ENCODE measurements at places on chromosomes 16 and 17.

- DNase-seq, result no peak
These were observed 5.5 kb downstream of the TRIM37 start for GRCh38 chr17:59101178-59101577.

DNA sequence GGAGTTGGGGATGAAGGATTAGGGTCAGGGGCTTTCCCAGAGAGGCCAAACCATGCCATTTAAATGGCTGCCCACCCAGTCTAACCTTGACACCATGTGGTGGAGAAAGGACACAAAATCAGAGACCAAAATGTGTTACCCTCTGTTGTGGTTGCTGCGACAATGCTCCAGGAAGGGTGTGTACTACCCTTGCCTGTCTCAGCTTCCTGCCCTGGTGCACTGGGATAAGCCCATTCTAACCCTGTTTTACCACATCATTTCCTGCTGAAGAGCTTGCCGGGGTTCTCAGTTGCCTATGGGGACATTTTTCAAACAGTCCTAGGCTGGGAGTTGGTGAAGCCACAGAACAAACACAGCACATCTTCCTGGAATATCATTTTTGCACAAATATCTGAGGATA lies 4.9 kb downstream of the OR4D1 start:
- DNase-seq, result no peak

DNA sequence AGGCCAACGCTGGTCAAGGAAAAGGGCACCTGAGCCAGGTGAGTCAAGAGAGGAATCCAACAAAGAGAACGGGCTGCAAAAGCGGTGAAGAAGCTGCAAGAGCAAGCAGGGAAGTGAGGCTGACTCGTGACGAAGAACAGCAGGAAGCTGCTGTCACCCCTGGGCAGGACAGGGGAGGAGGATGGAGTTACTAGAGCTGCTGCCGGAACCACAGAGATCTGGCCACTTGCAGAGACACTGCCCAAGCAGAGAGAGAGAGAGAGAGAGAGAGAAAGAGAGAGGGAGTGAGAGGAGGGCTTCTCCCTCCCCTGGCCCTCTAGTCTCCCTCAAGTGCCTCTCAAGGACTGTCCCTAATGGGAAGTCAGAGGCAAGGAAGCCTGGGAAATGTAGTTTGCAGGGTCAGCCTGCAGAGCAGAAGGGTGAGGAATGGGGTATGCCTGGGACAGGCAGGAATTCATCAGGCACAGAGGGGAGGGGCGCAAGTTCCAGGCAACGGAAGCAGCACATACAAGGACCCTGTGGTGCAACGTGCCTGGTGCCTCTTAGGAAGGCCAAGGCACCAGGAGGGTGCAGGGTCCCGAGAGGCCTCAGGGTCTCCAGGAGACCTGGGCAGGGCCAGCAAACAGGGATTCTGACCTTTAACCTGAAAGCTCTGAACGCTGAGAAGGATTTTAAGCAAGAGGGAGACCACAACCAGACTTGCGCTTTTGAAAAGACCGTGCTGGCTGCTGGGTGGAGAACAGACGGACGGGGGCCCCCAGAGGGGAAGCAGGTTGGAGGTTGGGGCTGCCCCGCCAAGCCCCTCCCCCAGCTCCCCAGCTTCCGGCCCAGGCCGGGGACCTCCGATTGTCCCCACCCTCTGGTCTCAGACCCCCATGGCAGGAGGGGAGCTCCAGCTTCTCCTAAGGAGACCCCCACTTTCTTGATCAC lies 45.8 kb upstream of the CIBAR2 start:
- peak; percentile 75 for DNase-seq

- no peak for DNase-seq
These were observed 35.4 kb upstream of the ADORA2B start for GRCh38 chr17:15909481-15909991.

- DNase-seq, result no peak
These were observed 165.5 kb upstream of the TBX2 start for GRCh38 chr17:61233991-61234750.

- DNase-seq, result peak; percentile 73
These were observed 79.4 kb downstream of the SDK2 start for GRCh38 chr17:73564843-73565242.

DNA sequence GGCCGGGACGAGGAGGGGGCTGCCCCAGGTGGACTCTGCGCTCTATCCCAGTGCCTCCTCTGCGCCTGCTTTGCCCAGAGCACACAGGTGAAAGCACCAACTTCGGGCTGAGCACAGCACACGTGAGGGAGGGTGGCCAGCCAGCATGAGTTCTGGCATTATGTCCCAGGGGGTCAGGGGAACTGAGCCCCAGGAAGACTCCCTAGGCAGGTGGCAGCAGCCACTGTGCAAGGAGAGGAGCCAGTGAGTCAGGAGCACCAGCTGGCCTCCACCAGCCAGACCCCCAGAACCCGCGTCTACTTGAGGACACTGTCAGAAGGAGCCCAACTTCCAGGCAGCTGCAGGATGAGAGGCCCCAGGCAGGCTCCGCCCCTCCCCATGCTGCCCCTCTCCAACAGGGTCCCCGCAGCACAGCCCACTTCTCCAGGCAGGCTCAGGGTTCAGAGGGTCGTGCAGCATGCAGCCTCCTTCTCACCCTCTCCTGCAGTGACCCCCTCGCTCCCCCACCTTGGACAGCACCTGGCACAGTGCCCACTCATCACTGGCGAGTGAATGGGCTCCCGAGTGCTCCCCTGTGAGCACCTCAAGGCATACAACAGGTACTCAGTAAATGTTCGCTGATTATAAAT lies 44.2 kb upstream of the RASD1 start:
- DNase-seq, result no peak

DNA sequence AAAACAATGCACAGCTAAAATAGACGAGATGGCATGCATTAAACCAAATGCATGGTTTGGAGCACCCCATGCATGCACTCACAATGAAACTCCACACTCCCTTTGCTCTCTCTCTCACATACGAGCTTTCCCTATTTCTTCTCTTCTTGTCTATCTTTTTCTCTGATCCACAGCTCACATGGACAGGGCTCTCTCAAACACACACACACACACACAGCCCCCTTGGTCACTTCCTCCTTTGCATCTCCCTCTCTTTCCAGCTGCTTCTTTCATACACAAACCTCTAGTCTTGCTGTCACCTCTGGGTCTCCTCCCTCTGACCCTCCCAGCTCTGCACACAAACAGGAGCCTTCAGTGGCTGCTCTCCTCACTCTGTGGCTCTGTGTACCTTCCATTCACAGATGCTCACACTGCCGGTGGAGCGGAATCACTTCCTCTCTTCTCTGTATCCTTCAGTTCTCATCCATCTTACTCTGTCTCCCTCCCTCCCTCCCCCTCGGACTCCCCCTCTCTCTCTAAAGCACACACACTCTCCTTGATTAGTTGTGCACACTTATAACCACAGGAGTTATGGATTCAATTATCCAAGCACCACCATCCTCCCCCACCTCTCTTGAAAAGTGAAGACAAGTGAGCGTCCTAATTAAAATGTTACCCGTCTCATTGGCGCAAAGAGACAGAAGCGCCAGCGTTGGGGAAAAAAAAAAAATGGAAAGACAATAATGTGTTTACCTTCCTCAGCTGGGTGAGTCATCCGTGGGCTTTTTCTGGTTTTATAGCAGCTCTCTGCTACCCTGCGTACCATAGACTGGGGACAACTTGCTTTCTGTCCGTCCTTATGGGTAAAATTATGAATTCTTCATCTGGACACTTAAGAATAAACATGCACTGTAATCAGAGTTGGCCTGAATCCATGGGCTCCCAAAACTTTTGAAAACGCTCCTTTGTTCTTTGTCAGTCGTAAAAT lies 90.8 kb downstream of the SHISA6 start:
- no peak for DNase-seq

GRCh38 chr16:85303354-85303883 lies 191.1 kb upstream of the CIBAR2 start:
- peak; percentile 39 for DNase-seq

DNA sequence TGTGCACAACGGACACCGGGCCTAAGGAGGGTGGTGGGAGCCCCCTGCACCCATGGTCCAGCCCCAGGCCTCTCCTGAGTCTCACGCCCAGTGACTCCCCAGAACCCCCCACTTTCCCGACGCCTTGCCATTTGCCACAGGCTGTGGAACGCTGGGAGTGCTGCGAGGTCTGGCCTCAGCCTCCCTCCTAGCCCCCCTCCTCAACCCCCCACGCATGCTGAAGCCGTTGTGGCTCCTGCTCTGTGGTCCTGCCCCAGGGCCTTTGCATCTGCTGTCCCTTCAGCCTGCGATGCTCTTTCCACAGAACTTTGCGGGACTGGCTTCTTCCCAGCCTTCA lies 226.0 kb upstream of the GSE1 start:
- DNase-seq, result no peak

GRCh38 chr16:2223942-2224486 lies 623 bp downstream of the E4F1 start:
- peak; percentile 44 for DNase-seq

DNA sequence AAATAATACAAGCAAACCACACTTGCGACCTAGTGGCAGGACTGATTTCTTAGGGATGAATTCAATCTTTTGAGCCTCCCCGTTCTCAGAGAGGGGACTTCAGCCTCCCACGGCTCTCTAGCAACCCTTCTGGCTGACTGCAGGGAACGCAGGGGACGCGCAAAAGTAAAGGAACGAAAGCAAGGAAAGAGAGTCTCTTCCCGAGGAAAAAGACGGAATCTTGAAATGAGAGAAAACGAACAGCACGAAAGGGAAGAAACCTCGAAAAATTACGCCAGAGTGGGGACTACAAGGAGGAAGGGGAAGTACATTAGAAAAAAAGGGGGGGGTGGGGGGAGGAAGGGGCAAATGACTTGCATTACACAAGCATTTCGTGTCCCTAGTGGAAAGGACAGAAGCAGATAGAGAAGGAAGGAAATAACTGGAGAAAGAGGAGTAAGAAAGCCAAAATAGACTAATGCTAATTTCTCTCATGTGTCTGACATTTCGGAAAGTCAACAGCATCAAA lies 1.2 kb downstream of the GRB2 start:
- peak; percentile 87 for DNase-seq

- no peak for DNase-seq
These were observed 28.1 kb upstream of the KRT17 start for GRCh38 chr17:41652461-41652970.

DNA sequence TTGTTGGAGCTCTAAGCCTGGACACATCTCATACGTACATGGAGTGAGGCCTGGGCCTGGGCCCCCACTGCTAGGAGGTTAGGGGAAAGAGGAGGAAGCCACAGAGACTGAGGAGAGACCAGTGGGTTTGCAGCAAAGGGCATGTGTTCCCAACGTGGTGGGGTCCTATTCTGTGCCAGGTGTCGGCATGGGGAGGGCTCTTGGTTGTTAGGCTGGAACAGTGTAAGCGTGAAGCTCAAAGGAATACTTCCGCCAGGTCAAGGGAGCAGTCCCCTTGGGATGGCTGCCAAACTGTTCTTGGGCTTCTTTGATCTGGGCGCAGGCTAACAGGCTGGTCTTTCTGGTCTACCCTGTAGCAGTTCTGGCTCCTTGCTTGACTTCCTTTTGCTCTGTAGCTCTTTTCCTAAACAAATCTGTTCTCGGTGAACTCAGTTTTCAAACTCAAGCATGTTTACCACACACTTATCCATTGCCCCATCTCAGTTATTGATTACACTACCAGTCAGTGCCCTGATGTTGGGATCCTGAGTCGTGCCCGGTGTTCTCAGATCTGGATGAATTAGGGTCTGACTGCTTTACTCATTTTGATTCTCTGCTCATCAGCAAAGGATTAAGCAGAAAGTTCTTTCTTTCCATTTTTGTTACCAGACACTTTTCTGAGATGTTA lies 36.4 kb downstream of the GPT2 start:
- no peak for DNase-seq

All from umbilical cord (tissue), 2 donors.